ENCODE measurements at places on chromosomes 16 and 17. TPM values are rescaled to one million over a fixed set of nuclear protein-coding genes. Genes with fewer than 3 reads are reported as not detected.

GRCh38 chr16:80526418-80527061 lies 14.3 kb upstream of the DYNLRB2 start:
- DNase-seq = peak; percentile 71

DNA sequence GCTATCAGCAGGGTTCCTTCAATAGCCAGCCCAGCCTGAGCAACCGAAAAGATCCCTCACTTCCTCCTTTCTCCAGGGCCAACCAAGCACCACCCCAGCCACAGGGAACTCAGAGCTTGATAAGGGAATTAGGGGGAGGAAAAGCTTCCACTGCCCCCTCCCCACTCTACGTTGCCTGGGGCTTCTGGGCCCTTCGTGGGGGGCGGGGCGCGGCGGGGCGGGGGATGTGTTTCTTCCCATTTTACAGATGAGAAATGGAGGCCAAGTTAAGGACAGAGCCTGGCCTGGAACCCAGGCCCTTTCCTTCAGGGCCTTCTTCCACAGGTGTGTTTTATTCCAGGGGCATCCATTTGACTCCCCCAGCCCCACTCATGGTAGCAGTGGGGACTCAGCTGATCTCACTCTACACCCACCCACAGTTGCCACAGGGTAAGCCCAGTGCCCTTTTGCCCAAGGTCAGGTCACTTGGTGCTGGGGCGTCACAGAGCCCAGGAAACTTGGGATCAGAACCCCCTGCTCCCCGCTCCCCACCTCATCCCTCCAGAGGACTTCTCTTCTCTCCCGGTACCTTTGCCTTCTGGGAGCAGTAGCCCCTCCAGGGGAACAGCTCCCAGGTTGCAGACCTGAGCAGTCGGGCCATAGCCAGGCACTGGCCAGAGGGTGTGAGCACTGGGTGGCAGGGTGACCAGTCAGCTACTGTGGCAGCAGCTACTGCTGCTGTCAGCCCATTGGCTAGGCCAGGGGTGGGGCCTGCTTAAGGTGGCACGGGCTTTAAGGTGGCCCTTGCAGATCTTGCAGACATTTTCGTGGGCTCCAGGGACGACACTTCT lies at the start of gene LDHD:
Gene LDHD (minus strand): TSS at position 700 of the 830 bp plus-strand sequence. CDS start 60 bp downstream, at position 640.
- DNase-seq = peak; percentile 75

- DNase-seq = no peak
These were observed 1.8 kb downstream of the MPP2 start for GRCh38 chr17:43905400-43905984.

GRCh38 chr17:58611331-58611730 lies 80.5 kb downstream of the TEX14 start:
- DNase-seq = no peak

Gene KRTAP16-1
- not detected for total RNA-seq

Gene HASPIN
- 12.7 TPM for total RNA-seq

Gene ACACA
- 33.0 TPM for total RNA-seq
